ENCODE measurements at places on chromosomes 1 and 21. TPM values are rescaled to one million over a fixed set of nuclear protein-coding genes. Genes with fewer than 3 reads are reported as not detected.

DNA sequence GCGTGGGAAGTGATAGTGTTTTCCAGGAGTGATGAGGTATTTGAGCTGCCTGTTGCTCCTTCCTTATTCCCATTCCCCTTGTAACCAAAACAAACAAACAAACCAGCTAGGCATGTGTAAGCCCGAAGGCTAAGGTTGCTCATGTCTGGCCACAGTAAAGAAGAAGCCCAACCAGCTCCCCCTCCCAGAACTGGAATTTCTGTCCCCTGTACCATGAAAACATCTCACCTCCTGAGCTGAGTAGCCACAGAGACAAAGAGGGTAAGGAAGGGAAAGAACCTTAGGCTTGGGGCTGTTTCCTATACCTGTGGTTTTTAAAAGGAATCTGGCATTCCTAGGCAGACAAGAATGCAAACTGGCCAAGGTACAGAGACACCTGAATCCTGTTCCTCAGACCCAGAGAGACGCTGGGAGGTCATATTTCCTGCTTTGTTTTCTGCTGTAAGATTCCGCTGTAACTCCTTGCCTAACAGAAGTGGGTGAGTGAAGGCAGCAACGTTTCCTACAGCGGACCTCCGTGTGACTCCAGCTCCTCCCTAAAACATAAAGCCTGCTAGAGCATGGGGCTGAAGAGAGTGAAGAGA, 41.7 kb upstream of the RAB4A start:
- H3K36me3 ChIP-seq = no peaks in the 10 kb centered on the region
- H3K27ac ChIP-seq = no peak overlapping the region
- H3K27me3 ChIP-seq = peaks cover 7% of the 10 kb centered on the region
- peaks cover 11% of the 10 kb centered on the region for H3K4me1 ChIP-seq

Gene AADACL4
- total RNA-seq = not detected

Gene PGLYRP3
- not detected for total RNA-seq

GRCh38 chr1:172447641-172448040, 3.8 kb upstream of the PIGC start:
- no peak overlapping the region for H3K27ac ChIP-seq
- H3K36me3 ChIP-seq = no peaks in the 10 kb centered on the region
- no peak for DNase-seq
- H3K27me3 ChIP-seq = no peaks in the 10 kb centered on the region

Gene KCNQ4
- total RNA-seq = 0.26 TPM

GRCh38 chr1:54356680-54357147, 49.5 kb downstream of the SSBP3 start:
- H3K36me3 ChIP-seq = peaks cover 2% of the 10 kb centered on the region
- peaks cover 67% of the 10 kb centered on the region for H3K4me1 ChIP-seq

DNA sequence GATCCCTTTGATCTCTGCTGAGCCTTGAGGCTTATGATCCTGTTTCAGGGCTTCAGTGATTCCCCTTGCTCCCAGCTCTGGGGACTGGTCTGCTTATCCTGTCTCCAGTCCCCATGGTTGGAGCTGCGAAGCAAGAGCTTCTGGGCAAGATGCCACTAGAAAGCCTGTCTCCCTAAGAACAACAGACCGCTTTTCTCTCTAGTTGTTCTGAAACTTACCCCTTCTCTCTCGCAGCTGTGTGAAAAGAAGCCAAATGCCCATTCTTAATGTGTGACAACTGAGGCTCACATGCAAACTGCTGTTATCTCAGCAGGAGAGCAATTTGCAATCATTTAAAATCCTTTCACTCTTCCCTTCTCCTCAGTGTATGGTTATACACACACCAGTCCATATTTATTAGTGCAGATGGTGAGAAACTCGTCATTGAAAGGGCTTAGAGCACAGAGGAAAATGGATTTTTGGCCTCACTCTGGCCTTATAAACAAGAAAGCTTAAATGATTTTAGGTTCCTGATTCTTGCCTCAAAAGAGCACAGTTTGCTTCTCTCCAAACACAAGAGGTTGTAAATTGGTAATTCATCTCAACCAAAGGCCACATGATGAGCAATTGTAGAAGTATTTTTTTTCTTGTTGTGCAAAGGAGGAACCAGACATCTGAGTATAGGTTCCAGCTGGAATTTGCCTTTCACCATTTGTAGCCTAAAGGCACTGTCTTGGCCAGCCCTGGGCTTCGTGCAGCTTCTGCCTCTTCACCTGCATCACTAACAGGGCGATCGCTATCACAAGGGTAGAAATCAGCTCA, 179.2 kb upstream of the LMO4 start:
- H3K36me3 ChIP-seq = no peaks in the 10 kb centered on the region
- no peak overlapping the region for H3K4me3 ChIP-seq
- H3K4me1 ChIP-seq = no peaks in the 10 kb centered on the region
- no peak overlapping the region for H3K27ac ChIP-seq

GRCh38 chr1:167739752-167740151, 18.0 kb downstream of the MPZL1 start:
- H3K27ac ChIP-seq = no peak overlapping the region
- H3K27me3 ChIP-seq = no peaks in the 10 kb centered on the region
- no peak for DNase-seq
- H3K4me3 ChIP-seq = no peak overlapping the region
- H3K36me3 ChIP-seq = no peaks in the 10 kb centered on the region
